Right forelimb (tissue), 1 donor: ENCODE measurements at places on chromosomes 12 and 14.
A peak's percentile ranks its signal among the peaks of the same experiment; 100 is the strongest.

GRCh38 chr14:75005357-75005756 lies 2.6 kb downstream of the EIF2B2 start:
- no peak for DNase-seq

DNA sequence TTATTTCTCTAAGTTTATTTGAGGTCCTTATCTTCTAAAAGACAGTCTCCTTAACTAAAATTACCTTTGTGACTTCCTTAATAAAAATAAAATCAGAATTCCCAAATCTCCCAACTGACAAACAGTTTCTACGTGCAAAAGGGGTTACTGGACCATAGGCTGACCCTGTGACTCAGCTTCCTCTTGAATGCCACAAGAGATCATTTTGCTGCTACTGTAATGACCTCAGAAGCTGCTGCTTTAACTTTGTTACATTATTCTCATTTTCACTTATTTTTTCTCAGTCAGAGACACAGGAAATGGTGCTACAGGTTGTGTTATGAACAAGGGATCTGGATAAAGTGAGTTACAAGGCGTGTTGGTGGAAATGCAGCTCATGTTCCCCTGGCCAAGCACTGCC lies 132.2 kb upstream of the TMTC2 start:
- no peak for DNase-seq

GRCh38 chr12:109875572-109876131 lies 4.7 kb downstream of the GLTP start:
- DNase-seq = no peak

- DNase-seq = no peak
These were observed 37.4 kb downstream of the SUSD6 start for GRCh38 chr14:69648480-69649451.

GRCh38 chr14:104211215-104211614 lies 72.8 kb downstream of the KIF26A start:
- no peak for DNase-seq

- DNase-seq = no peak
These were observed 57.3 kb downstream of the ARL6IP4 start for GRCh38 chr12:123037791-123038190.

- no peak for DNase-seq
These were observed 65.5 kb downstream of the LRP6 start for GRCh38 chr12:12201274-12201758.

DNA sequence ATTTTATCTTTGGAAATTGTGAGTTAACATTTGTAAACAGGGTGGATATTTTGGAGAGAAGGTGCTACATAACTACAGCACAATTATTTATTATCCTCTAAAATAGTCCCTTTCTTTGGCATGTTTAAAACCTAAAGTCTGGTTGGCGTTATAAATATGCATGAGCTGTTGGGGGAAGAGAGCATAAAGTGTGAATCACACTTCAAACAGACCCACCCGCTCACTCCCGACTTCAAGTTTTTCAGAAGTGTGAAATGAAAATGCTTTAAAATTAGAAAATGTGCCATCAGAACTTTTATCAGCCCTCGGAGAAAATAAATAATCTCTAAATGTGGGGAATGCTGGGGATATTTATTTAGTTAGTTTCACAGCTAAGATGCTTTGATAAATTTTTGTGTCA lies 1006.9 kb downstream of the NRXN3 start:
- no peak for DNase-seq

DNA sequence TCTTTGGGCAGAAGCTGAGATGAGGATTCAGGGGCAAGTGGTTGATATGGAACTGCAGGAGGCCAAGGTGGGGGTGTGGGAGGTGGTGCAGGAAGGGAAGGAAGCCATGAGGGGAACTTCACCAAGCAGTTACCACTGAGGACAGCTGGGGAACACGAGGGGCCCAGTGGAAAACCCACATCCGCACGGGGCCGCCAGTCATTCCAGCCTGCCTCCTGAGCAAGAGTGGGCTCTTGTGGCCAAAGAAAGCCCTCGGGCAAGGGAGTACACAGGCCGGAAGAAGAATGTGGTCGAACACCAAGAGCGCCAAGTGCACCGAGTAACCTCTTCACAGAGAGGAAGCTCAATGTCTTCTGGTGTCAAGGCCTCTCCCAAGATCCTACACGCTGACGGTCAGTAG lies 252.2 kb upstream of the FOXN3 start:
- DNase-seq = no peak

DNA sequence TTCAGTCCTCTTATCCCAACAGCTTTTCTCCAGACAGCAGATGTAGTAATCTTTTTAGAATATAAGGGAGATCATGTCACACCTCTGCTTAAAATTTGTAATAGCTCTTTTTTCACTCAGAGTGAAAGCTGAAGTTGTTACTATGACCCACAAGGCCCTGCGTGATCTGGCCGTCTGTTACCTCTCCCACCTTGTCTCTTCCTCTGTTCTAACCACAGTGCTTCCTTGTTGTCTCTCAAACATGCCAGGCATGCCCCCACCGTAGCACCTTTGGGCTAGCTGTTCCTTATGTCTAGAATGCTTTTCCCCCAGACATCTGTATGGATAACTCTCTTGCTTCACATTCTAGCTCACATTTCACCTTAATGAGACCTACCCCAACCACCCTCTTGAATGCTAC lies 6.5 kb downstream of the NECAP1 start:
- DNase-seq = no peak

DNA sequence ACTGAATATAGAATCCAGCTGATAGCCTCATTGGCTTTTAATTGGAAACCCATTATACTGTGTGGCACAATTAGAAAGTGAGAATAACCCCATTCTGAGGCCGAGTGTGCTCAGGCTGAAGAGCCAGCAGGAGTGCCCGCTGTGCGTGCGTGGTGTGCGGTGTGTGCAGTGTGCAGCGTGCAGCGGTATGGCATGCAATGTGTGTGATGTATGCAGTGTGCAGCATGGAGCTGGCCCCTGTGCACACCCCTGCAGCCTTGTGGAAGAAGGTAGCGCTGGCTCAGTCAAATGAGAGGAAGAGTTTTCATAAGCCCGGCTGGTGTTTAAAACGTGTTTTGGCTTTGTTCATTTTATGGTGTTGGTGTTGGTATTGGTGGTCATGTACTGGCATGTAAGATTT lies 22.9 kb downstream of the CKB start:
- no peak for DNase-seq

DNA sequence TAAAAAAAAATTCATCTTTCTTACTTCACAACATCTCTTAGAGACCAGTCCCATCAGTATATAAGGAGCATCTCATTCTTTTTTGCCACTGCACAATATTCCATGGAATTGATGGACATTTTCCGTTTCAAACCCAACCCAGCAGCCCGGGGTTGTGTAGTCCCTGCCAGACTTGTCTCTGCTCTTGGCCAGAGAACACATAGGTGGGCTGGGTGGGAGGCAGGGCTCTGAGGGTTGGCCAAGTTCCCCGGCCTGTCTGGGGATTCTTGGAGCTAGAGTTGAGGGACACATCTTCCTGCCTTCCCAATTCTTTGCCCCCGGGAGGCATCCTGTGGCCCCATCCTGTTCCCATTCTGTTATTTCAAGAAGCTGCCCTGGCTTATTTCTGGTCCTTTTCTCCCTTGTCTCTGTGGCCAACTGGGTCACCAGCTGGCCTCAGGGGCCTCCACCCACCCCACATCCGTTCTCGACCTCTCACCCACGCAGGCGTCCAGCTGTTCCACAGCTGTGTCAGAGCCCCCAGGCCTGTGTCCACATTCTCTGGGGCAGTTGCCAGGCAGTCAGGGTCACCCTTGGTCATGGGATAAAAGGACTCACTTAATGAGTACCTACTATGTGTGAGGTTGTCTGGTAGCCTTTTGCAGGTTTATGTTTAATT lies 52.0 kb upstream of the CCDC63 start:
- no peak for DNase-seq

DNA sequence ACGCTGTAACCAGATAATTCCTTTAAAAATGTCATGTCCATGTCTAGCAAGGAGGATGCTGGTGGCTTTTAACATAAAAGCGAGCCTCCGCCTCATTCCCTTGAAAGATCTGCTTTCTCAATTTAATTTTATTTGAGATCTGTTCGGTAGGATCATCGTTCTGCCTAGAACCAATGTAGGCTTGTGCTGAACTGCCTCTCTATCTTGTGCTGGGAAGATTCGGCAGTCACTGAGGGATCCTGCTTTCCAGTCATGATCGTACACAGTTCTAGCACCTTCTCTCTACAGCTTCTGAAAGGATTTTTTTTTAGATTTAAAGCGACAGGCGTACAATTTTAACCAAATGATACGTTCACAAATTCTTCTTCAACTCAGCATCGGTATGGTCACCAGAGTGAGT lies 54.3 kb downstream of the PEBP1 start:
- DNase-seq = peak; percentile 53

GRCh38 chr14:34250959-34251358 lies 211.1 kb downstream of the SPTSSA start:
- no peak for DNase-seq

GRCh38 chr14:100731011-100731670 lies 4.4 kb downstream of the DLK1 start:
- DNase-seq = peak; percentile 40

DNA sequence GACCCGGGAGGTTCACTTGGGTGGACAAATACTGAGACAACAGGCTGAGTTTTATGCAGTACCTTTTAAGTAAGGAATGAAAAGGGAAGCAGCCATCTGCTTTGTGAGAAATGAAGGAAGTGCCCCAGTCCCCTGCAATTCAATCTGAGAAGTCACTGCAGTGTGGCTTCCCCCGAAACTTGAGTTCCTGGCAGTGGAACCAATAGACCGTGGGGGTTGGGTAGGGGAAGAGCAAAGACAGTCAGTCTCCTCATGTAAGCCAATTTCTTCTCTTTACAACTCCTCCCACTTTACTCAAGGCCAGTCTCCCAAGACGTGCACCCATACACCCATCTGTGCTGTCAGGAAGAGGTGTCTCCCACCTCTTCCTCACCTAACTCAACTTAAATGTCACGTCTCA lies 206.5 kb downstream of the BCAT1 start:
- DNase-seq = no peak

GRCh38 chr12:97048421-97049035 lies 141.5 kb downstream of the NEDD1 start:
- DNase-seq = no peak

GRCh38 chr12:98740751-98741150 lies 95.7 kb downstream of the APAF1 start:
- no peak for DNase-seq

GRCh38 chr12:124533456-124533855 lies 34.0 kb downstream of the NCOR2 start:
- DNase-seq = no peak

DNA sequence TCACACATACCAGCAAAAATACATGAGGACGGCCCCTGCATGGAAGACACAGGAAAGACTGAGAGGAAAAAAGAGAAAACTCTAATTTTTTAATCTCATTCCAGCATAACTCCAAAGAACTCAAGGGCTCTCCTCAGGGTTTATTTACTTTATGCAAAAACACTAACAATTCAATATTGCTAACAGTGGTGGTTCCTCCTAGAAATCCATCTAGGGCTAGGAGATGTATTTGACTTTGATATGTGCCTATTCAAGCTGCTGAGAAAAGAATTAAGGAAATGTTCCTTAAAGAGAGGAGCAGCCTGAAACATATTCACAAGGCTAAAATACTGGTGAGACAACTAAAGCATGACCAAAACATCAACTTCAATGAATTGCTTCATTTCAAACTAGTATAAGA lies 57.0 kb downstream of the SLC25A21 start:
- no peak for DNase-seq

- DNase-seq = no peak
These were observed 30.3 kb downstream of the ZNF605 start for GRCh38 chr12:132925597-132926414.

DNA sequence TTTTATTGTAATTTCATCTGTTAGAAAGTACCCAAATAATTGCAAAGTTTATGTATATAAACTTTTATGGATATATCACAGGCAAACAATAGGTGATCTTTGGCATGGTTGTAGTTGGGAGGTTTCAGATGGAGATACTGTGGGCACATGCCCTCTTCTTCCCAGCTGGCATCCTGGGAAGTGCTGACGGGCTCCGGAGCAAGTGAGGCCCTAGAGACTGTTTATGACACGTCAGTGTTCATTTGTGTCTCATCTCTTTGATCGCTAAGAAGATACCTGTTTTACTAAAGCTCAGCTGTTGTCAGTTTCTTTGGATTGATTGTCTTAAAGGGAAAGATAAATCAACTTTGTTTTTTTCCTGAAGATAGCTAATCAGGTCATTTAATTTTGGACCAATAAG lies 287.6 kb downstream of the FBXL14 start:
- DNase-seq = no peak

- no peak for DNase-seq
These were observed 23.4 kb upstream of the BMP4 start for GRCh38 chr14:53979747-53980642.

- peak; percentile 91 for DNase-seq
These were observed 781 bp downstream of the NPAS3 start for GRCh38 chr14:32939254-32940065.

- DNase-seq = no peak
These were observed 13.4 kb downstream of the VDR start for GRCh38 chr12:47891356-47891755.

DNA sequence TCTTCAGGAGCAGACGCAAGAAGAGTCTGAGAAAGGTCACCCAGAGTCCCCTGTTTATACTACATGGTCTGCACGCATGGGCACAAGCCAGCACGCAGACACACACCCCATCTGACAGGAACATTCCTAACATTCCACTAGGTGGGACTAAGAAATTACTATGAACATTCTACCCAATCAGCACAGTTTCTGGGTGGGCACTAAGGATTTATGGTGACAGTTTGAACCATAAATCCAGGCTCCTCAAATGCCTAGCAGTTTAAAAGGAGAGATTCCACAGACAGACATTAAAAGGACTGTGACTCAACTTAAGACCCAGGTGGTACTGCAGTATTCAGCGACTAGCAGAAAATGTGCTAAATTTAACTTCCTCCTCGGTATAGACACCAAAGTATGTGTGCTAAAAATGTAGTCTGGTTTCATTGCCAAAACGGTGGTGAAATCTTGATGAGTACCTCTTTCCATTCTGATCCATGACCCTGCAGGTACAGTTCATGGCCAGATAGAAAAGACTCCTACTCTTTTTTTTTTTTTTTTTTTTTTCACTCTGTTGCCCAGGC lies 16.2 kb downstream of the ABHD4 start:
- DNase-seq = peak; percentile 53

DNA sequence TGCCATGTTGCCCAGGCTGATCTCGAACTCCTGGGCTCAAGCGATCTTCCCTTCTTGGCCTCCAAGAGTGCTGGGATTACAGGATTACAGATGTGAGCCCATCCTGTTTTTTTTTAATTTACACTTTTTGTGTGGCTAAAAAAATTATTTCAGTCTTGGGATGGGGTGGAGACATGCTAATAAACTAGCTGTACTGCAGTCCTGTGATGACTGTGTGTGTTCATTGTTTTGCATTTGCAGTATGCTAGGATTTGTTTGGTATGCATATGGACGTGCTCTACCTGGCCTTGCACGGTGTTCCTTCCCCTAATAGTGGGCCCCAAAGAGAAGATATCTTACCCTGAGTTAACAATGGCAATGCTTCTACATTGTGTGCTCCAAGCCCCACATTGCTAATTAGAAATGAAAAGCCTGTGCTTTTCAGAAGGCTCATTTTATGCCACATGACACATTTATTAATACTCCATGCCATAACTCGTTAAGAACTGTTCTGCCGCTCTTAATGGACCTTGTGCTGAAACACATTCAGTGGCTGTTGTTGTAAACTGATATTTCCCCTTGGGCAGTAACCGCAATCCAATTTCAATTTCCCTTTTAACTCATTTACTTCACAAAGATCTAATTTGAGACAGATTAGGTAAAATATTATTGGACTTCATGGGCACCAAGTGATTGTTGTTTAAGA lies 86.4 kb downstream of the SCN8A start:
- DNase-seq = no peak
